ENCODE measurements at places on chromosomes 7 and 10.

DNA sequence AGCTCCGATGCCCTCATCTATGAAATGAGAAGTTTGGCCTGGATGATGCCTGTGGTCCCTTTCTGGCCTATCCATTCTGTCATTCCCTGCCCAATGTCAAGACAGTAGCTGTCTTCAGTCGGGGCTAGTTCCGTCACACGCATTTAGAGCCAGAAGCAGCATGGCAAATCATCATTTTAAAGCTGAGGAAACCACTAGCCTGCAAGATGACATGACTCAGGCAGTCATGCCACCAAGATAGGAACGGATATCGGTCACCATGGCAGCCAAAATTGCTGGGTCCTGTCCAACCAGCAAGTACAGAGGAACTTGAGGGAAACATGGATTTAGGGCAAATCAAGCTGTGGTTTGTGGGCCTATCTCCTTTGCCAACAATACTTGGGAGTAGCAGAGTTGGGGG, 64.5 kb upstream of the MRLN start:
- DNase-seq, result no peak

GRCh38 chr10:133013463-133013862, 71.1 kb upstream of the CFAP46 start:
- peak; percentile 13 for DNase-seq

DNA sequence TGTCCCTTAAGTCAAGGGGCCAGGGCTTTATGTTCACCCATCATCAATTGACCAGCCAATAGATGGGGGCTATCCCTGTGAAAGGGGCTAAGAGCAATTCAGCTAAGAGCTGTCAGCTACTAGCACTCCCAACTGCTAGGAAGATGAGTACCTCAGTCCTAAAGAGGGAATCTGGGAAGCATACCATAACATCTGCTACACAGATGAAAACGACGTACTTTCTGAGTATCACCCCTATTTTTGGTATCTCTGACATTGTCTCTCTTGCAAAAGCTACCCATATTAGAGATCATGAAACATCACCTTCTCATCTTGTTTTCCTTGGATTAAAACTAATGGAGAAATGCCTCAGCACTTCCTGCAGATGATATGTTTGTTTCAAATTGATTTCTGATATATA, 7.5 kb upstream of the SMNDC1 start:
- DNase-seq, result no peak

GRCh38 chr7:112707655-112708054, 82.5 kb downstream of the TMEM168 start:
- no peak for DNase-seq

DNA sequence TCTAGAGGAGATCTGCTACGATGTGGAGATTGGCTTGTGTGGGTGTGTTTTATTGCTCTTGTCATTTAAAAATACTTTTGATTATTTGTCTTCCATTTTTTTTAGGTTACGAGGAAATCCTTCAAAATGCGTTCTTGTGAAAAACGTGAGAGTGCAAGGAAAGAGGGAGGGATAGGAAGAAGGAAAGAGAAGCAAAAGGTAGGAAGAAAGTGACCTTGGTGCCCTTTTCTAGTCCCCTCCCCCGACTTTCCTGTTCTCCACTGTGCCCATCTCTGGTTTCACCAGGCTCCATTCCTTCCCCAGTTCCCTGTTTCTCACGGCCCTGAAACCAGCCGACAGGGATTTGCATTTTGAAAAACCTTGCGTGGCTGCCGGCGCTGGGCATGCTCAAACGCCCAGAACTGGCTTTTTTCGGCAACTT, 506 bp upstream of the GNAI1 start:
- no peak for DNase-seq

GRCh38 chr10:70145666-70146488, 623 bp downstream of the TYSND1 start:
- DNase-seq, result peak; percentile 62

Data from CD4-positive, alpha-beta T cell treated with Interleukin-4 for 4 hours (primary cell).